ENCODE measurements at places on chromosomes 5 and 9.
A peak's percentile ranks its signal among the peaks of the same experiment; 100 is the strongest.

GRCh38 chr5:122015471-122015870 is 53.7 kb downstream of the SRFBP1 start:
- no peak for DNase-seq

- DNase-seq, result no peak
Measured at GRCh38 chr5:31952067-31952466, 222.1 kb downstream of the GOLPH3 start.

- DNase-seq, result no peak
Measured at GRCh38 chr9:108973895-108974294, 39.4 kb downstream of the CTNNAL1 start.

GRCh38 chr5:134552301-134552700 is 26.8 kb downstream of the JADE2 start:
- DNase-seq, result no peak

DNA sequence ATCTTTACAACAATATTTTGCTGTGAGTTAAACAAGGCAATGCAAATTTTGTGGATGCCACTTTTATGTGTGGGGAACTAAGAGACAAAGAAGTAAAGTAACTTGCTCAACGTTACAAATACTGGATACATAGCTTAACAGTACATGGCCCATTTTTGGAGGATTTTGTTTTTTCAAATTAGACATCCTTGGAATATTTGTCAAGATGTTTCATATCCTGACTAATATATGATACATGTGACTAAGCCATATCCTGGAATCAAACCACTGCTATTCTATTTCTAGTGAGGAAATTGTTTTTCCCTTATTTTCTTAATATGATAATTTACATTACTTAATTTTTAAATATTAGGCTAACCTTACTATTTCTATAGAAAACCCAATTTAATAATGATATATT is 529.8 kb downstream of the DMRTA1 start:
- DNase-seq, result no peak

- DNase-seq, result no peak
Measured at GRCh38 chr9:124353166-124353768, 62.0 kb downstream of the PSMB7 start.

GRCh38 chr9:131622523-131622922 is 77.2 kb downstream of the PRRT1B start:
- no peak for DNase-seq

DNA sequence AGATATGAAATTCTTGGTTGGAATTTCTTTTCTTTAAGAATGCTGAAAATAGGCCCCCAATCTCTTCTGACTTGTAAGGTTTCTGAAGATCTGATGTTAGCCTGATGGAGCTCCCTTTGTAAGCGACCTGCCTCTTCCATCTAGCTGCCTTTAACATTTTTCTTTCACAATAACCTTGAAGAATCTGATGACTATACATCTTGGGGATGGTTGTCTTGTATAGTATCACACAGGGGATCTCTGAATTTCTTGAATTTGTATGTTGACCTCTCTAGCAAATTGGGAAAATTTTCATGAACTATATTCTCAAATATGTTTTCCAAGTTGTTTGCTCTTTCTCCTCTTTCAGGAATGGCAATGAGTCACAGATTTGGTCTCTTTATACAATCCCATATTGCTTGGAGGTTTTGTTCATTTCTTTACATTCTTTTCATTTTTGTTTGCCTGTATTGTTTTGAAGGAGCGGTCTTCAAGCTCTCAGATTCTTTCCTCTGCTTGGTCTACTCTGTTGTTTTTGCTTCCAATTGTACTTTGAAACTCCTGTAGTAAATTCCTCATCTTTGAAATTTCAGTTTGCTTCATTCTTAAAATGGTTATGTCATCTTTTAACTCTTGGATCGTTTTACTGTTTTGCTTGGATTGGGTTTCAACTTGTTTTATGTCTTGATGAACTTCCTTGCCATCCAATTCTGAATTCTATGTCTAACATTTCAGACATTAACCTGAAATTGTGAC is 245.2 kb upstream of the TARS1 start:
- DNase-seq, result no peak

GRCh38 chr5:153084511-153084910 is 406.0 kb upstream of the GRIA1 start:
- DNase-seq, result no peak

- DNase-seq, result no peak
Measured at GRCh38 chr9:93354451-93354850, 97.0 kb upstream of the FAM120A start.

DNA sequence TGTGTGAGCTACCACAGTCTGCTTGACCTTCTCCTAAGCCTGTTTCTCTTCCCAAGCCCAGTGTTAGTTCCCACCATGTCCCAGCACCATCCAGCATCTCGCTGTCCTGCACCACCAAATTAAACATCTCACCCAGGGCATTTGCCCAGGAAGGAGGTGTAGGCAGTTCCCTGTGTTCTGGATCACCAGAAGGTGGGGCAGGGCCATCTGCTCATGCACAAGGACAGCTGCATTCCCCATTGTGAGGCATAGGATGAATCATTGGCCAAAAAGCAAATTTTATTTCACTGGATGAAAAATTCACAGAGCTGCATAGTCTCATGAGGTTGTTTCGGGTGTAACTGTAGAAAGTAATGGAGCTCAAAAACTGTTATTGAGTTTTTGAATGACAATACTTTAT is 89.5 kb upstream of the GRIA1 start:
- DNase-seq, result no peak

DNA sequence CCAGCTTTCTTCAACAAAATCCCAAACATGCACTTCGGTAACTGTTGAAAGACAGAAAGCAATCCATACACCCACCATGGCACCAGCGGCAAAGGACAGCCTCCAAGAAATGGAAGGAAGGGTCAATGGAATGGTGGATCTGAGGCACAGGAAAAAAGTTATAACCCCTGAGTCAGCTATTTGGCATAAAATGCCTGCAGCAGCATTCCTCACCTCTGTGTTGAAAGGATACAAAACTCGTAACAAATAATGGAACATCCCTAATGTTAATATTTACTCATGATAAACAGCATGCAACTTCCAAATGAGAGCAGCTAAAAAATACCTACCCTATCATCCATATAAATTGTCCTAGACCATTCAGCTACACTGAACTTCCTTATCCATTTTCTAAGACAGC is 9.4 kb downstream of the FBXW11 start:
- DNase-seq, result no peak

GRCh38 chr5:39352170-39352569 is 12.1 kb downstream of the C9 start:
- DNase-seq, result no peak

GRCh38 chr5:157864067-157864466 is 5.1 kb upstream of the CLINT1 start:
- DNase-seq, result no peak

- peak; percentile 94 for DNase-seq
Measured at GRCh38 chr9:89179895-89180734, 1.5 kb upstream of the SHC3 start.

Measured in SHP77 (cell line).